ENCODE measurements at places on chromosomes 3 and 15. TPM values are rescaled to one million over a fixed set of nuclear protein-coding genes. Genes with fewer than 3 reads are reported as not detected.
A peak's percentile ranks its signal among the peaks of the same experiment; 100 is the strongest.

The MORC1 gene
- total RNA-seq = not detected

The ZNF80 gene
- not detected for total RNA-seq

The SGO1 gene
- total RNA-seq = not detected

The SRGAP3 gene
- 2.4 TPM for total RNA-seq

The NOX5 gene
- 0.21 TPM for total RNA-seq

GRCh38 chr3:183548262-183548769 is 7.2 kb downstream of the KLHL6 start:
- DNase-seq = no peak

GRCh38 chr15:79243723-79244122 is 38.8 kb upstream of the ANKRD34C start:
- DNase-seq = no peak

- no peak for DNase-seq
These were observed 44.9 kb upstream of the ZNF385D start for GRCh38 chr3:21795921-21796320.

- no peak for DNase-seq
These were observed 46.8 kb downstream of the COL6A5 start for GRCh38 chr3:130392266-130392665.

- no peak for DNase-seq
These were observed 8.9 kb downstream of the LEKR1 start for GRCh38 chr3:156834962-156835535.

DNA sequence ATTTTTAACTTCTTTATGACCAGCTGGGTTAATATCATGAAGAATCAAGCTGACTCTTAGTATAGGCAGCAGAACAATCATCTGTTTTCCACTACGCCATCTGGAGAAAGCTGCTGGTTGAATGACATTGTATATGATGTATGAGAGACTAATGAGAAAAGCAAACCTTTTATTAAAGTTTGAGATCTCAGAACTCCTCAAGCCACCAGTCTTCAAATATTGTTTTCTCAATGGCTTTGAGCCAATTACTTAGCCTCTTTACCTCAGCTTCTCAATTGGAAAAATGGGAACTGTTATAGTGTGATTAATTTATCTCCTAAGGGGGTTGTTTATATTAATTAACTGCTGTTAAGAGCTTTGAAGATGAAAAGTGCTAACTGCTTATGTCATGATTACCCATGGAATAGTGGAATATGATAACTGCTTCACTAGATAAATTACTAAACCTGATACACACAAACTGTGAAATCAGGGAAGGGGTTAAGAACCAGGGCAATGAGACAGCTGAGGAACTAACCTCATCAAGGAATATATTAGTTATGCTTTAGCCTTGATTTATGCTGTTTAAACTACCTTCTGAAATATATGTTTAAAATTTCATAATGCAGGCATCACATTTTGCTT is 330.1 kb downstream of the SOX2 start:
- DNase-seq = no peak

DNA sequence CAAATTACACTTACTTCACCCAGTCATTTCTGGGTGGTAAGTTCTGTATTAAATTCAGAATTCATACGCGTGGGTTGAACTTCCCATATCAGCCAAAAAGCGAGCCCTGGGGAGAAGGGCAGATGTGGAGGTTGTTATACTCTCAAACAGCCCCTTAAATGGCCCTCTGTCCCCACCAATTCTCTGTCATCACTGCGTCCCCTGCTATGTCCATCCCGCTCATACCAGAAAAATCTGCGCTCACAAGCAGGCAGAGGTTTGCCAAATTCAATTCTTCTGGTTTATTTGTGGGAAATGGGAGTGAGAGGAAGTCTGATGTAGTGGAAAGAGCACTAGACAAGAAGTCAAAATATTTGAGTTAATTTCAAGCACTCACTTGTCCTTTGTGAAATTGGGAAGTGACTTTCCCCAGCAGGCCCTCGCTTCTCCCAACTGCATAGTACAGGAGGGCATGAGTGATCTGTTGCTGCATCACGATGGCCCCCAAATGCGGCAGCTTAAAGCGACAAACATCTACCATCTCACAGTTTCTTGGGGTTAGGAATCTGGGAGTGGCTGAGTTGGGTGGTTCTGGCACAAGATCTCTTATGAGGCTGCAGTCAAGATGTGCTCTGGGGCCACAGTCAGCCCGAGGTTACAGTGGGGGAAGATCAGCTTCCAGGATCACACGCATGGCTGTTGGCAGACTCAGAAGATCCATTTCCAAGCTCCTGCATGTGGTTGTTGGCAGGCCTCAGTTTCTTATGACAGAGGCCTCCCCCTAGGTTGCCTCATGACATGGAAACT is 67.7 kb downstream of the CPN2 start:
- peak; percentile 7 for DNase-seq

DNA sequence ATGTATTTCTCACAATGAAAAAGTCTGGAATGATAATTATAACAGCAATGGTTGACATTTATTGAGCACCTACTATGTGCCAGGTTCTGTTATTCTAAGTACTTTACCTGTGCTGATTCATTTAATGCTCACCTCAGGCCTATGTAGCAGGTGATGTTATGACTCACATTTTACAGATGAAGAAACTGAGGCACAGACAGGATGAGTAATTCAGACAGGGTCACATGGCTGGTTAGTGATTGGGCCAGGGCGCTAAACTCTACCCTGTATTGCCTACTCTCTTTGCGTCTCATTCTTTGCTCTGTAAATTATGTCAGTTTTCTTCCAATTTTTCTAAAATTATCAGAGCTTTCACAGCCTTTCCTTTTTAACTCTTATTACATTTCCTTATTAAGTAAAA is 98.3 kb downstream of the PIK3R4 start:
- no peak for DNase-seq

- no peak for DNase-seq
These were observed 66.4 kb upstream of the CCNL1 start for GRCh38 chr3:157226173-157226847.

GRCh38 chr3:182862159-182862860 is 69.0 kb downstream of the ATP11B start:
- no peak for DNase-seq

DNA sequence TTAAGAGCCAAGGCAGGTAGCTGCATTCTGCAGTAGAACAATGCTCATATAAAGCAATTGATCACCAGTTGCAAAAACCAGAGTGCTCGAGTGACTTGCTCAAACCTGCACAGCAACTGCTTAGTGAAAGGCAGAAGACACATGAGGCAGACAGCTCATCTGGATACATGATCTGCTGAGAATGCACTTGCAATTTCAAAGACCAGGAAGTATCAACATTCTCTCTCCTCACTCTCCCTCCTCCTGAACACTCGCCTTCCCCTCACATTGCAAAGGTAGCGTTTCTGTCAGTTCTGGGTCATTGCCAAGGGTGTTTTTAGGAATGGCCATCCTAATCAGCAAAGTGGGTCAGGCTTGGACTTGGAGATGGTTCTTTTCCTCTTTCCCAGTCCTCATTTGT is 61.0 kb downstream of the BFSP2 start:
- no peak for DNase-seq
